Natural killer cell (primary cell): ENCODE measurements at places on chromosomes 12 and 14. TPM values are rescaled to one million over a fixed set of nuclear protein-coding genes. Genes with fewer than 3 reads are reported as not detected.

Gene NTF3
- total RNA-seq: not detected

Gene ETFBKMT
- 1.9 TPM for total RNA-seq

Gene AKAP3
- total RNA-seq: 0.56 TPM

Gene NRL
- 2.8 TPM for total RNA-seq

Gene FSCB
- total RNA-seq: not detected

Gene CISTR
- not detected for total RNA-seq

Gene TAS2R46
- 3.3 TPM for total RNA-seq

Gene APOLD1
- total RNA-seq: 1.6 TPM

Gene NR2C1
- 58.5 TPM for total RNA-seq

Gene CHPT1
- 23.6 TPM for total RNA-seq

Gene RPGRIP1
- not detected for total RNA-seq

Gene RAB5B
- 78.2 TPM for total RNA-seq

Gene TAS2R50
- 0.88 TPM for total RNA-seq

Gene MGST1
- 0.63 TPM for total RNA-seq

Gene EFS
- total RNA-seq: not detected

Gene TPPP2
- not detected for total RNA-seq

Gene EPYC
- total RNA-seq: not detected

Gene PROX2
- total RNA-seq: 7.1 TPM

Gene INTS13
- total RNA-seq: 17.5 TPM

Gene CSRNP2
- 21.3 TPM for total RNA-seq

Gene SAV1
- 6.6 TPM for total RNA-seq

Gene EIF2B2
- 22.2 TPM for total RNA-seq

Gene PZP
- total RNA-seq: not detected

Gene LRRK2
- 6.1 TPM for total RNA-seq

Gene OR6C70
- not detected for total RNA-seq

Gene OASL
- 48.0 TPM for total RNA-seq

Gene KRT82
- not detected for total RNA-seq

Gene RTL1
- total RNA-seq: not detected

Gene CLEC2A
- not detected for total RNA-seq

Gene BCL2L2
- total RNA-seq: 13.8 TPM

Gene CLEC9A
- 1.9 TPM for total RNA-seq

Gene LRRC10
- not detected for total RNA-seq

Gene CAPZA3
- not detected for total RNA-seq

Gene LRRC9
- not detected for total RNA-seq

Gene TUNAR
- not detected for total RNA-seq

Gene SOX5
- total RNA-seq: 0.95 TPM

Gene SERPINA4
- not detected for total RNA-seq

Gene MSI1
- not detected for total RNA-seq

Gene TC2N
- total RNA-seq: 126 TPM

Gene RAPGEF3
- total RNA-seq: 0.73 TPM

Gene C12orf56
- total RNA-seq: not detected

Gene PPFIA2
- total RNA-seq: not detected

Gene KRT3
- total RNA-seq: not detected

Gene LTBR
- 3.7 TPM for total RNA-seq

Gene MYF6
- not detected for total RNA-seq

Gene RDH12
- total RNA-seq: not detected

Gene ABCD2
- total RNA-seq: 0.75 TPM

Gene FOXA1
- not detected for total RNA-seq

Gene CD163L1
- 0.34 TPM for total RNA-seq

Gene DNAJC22
- not detected for total RNA-seq

Gene GARIN6
- not detected for total RNA-seq

Gene KLHL33
- 0.25 TPM for total RNA-seq
